Activated CD4-positive, alpha-beta T cell treated with anti-CD3 and anti-CD28 coated beads, Interleukin-2, amount 50 U/mL, for 1 hour (primary cell): ENCODE measurements at places on chromosomes 3 and 15.

- DNase-seq = no peak
These were observed 123.0 kb downstream of the FAM43A start for GRCh38 chr3:194808640-194809097.

- no peak for DNase-seq
These were observed 34.8 kb downstream of the CCNL1 start for GRCh38 chr3:157125101-157125500.

DNA sequence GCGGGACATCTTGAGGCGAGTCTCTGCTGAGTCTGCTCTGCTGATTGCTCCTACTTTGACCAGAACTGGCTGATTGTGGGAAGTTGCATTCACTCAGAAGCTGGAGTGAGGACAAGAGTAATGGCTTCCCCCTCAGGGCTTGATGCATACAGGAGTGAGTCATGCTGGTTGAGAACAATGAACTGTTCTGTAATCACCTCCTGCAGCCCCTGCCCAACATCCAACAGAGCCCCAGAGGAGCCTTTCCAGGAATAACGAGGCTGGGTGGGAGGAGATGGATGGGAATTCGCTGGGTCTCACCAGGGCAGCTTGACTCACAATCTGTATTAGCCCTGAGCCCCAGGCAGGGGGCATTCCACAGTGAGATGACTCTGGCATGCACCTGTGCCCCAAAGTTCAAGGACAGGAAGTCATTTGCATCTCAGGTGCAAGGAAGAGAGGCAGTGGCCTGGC is 85.0 kb downstream of the RAB11A start:
- DNase-seq = no peak

GRCh38 chr15:68638953-68639515 is 60.2 kb downstream of the CORO2B start:
- no peak for DNase-seq

DNA sequence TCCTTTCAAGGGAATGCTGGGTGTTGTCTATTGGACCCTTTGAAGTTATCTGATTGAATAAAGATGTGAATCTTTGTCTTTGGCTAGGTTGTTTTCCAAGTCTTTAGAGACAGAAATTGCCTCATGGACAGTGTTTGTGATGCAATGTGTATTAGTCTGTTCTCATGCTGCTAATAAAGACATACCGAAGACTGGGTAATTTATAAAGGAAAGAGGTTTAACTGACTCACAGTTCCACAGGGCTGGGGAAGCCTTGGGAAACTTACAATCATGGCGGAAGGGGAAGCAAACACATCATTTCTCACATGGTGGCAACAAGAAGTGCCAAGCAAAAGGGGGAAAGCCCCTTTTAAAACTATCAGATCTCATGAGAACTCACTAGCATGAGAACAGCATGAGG is 88.8 kb upstream of the PLXND1 start:
- no peak for DNase-seq

- no peak for DNase-seq
These were observed 29.0 kb downstream of the AQP9 start for GRCh38 chr15:58167095-58167691.

DNA sequence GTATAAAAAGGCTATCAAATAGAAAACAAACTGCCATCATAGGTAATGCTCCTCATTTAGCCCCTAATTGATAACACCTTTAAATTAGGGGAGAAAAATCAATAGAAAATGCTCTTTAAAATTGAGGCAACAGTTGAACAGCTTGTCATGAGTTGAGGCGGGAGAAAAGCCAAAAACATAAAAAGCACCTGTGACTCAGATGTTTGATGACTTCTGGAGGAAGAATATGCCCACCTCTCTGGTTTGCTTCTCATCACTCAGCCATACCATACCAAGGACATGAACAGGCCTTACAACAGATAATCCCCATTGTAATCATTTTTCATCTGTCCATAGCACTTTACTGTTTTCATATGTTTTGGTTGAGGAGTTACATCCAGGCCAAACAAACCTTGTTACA is 246.0 kb downstream of the MYRIP start:
- no peak for DNase-seq

DNA sequence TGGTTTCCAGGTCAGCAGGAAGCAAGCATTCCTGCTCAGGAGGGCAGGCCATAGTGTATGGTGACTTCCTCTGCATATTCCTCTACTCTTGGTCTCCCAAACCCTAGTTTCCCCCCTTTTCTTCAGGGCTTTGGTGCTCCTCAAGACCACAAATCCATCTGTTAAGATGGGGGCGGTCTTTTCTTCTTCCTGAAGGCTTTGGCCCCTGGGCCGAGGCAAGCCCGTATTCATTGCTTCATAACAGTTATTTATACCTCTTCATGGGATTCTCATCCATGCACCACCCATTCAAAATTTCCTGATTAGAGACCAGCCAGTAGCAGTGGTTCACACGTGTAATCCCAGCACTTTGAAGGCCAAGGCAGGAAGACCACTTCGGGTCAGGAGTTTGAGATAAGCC is 62.1 kb upstream of the IL12A start:
- DNase-seq = no peak

DNA sequence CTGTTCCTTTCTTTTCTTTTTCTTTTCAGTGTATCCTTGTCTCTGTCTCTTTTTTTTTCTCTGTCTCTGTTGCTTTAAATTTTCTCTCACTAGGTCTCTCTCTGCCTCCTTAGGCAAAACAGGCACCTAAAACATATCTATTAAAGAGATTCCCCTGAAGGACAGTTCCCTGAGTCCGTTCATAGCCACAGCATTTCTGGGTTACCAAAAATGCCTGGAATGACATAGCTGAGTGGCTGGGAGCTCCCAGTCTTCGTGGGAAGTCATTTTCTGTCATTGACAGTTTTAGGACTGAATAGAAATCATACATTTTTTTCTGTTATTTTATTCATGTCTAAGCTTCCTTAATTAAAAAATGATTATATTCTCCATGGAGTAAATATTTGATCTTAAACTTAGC is 323.8 kb upstream of the AZI2 start:
- DNase-seq = no peak

DNA sequence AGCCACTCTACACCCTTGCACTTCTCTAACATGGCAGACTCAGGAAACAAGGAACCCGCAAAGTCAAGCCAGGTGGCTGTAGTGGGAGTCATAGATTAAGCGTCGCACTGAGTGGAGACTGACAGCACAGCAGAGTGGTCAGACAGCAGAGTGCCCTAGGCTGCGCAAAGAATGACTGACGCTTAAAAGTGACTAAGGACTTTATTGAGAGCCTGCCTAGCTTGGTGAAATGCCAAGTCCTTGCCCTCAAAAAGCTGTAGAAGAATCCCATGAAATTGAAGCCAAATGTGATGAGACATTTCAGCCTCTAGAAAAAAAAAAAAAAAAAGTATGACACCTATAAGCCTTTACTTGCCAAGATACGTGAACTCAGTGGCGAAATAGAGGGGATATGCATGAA is 30.2 kb downstream of the NCEH1 start:
- no peak for DNase-seq

- DNase-seq = no peak
These were observed 52.3 kb upstream of the CGNL1 start for GRCh38 chr15:57323806-57324589.

DNA sequence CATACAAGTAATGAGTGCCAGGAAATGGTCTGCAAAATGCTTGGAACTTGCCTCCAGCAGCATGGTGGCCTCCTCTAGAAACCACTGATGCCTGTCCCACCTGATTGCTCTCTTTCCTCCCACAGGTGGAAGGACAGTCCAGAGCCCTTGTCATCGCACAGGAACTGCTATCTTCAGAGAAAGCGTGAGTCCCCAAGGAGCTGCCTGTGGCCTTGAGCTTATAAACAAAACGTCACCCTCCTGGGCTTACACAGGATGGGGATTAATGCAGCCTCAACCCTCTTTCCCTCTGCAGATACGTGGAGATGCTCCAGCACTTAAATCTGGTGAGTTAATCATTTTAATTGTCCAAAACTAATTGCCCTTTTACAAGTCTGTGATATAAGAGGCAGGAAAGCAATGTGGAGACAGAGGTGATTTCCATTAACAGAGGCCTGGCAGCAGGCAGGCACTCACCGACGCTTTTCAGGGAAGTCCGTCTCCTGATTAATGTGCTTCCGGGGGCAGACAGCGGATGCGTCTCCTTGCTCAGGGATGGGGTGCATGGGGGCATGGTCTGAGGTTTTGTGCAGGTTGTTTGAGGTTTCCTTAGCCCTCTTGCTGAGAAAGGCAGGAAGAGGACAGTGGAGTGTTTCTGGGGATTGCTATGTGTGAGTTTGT is 61.8 kb downstream of the FGD5 start:
- DNase-seq = no peak

DNA sequence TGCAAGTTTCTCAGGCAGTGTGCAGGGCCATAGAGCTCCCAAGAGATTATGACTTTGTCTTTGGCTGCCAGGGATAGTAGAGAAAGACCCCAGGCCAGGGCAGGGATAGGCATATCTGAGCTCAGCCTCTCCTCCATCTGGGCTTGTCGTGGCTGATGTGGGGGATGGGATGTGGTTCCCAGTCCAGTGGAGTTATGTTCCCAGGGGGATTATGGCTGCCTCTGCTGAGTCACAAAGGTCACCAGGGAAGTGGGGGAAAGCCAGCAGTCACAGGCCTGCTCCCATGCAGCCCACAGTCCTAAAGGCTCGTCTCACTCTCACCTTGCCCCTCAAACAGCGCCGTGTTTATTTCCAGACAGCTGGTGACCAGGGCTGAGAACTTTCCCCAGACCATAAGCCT is 354.9 kb downstream of the SI start:
- DNase-seq = no peak

GRCh38 chr3:111863942-111864694 is 5.1 kb downstream of the PHLDB2 start:
- no peak for DNase-seq

- DNase-seq = no peak
These were observed 13.9 kb upstream of the ANPEP start for GRCh38 chr15:89828281-89829145.

- DNase-seq = no peak
These were observed 111.4 kb downstream of the CMSS1 start for GRCh38 chr3:99928771-99929744.

GRCh38 chr3:107260207-107260606 is 117.0 kb upstream of the CCDC54 start:
- no peak for DNase-seq

- DNase-seq = no peak
These were observed 350.5 kb downstream of the EPHB1 start for GRCh38 chr3:135145581-135145980.

DNA sequence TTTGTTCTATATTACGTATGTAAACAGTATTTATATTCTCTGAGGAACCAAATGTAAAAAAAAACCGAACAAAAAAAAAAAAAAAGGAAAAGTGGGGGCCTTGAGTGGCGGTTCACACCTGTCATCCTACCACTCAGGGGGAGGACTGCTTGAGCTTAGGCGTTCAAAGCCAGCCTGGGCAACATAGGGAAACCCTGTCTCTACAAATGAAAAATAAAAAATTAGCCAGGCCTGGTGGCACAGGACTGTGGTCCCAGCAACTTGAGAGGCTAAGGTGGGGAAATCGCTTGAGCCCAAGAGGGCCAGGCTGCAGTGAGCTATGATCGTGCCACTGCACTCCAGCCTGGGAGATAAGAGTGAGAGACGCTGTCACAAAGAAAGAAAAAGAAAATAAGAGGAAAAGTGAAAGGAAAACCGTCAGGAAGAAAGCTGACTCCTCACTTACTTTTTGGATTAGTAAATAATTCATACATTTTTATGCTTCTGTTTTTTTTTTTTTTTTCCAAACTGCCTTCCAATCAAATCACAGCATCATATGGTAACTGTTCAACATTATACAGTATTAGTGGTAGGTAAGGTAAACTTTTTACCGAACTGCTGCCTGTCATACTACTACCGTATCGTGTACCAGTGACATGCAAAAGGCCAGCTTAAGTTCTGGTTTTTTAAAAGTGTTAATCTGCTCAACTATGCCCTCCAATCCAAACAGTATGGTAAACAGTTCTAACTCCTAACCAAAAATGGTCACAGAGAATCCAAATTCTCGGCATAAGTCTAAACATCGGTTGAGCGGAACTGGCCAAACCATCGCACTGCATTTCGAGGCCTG is 1.2 kb downstream of the PHC3 start:
- DNase-seq = no peak

DNA sequence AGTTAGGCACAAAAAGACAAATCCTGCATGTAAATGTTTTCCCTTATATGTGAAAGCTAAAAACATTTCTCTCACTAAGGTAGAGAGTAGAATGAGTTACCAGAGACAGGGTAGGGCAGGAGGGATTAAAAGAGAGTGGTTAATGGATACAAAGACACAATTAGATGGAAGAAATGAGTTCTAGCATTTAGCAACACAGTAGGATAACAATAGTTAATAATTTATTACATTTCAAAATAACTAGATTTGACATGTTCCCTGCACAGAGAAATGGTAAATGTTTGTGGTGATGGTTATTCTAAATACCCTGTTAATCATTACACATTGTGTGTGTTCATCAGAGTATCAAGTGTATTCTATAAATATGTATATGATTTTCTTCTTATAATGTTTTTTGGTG is 1400.7 kb downstream of the OTOL1 start:
- no peak for DNase-seq

DNA sequence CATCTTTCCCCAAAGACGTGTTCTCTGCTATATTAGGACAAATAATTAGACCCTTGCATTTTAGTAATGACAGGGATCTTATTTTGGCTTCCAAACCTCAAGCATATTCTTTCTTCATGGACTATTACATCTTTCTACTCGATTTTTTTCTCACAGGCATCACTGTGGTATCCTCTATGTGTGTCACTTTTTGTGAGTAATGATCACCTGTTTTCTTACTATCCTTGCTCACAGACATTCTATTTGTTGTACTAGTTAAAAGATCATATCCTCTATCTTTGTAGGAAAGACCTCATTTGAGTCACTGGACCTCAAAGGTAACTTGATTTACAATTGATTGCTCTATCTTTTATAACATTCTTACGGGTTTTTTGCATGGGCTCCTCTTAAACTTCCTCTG is 6.8 kb downstream of the C3orf80 start:
- no peak for DNase-seq

DNA sequence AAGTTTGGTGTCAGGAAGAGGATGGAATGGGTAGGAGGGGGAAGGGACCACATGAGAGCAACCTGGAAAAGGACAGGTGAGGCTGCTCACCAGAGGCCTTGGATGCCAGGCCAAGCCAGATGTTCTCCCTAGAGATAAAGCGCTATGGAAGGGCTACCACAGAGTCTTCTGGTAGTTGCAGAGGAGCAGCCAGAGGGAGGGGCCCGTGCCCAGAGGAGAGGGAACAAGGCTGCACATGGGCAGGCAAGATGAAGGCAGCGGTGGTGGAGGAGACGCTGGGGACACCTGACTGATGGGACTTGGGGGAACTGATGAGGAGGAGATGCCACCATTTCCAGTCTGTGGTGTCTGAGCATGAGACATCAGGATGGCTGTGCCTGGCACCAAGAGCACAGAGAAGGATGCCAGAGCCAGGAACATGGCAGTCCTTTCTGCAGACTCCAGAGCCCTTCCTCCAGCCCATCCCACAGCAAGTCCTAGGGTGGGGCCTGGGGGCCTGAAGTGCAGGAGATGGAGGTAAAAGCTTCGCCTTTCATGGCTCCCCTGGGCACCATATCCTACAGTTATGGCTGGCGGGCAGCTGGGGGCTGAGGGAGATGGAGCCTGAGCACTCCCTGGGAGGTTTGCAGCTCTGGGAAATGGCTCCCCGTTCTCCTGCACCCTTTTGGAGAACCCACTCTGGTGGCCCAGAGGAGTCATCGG is 103.0 kb downstream of the ETFA start:
- no peak for DNase-seq

- DNase-seq = no peak
These were observed 594.9 kb upstream of the SUCLG2 start for GRCh38 chr3:68249265-68249664.

GRCh38 chr3:62670351-62670750 is 204.9 kb downstream of the CADPS start:
- DNase-seq = no peak

- peak; percentile 36 for DNase-seq
These were observed 624.8 kb upstream of the LMCD1 start for GRCh38 chr3:7876741-7877297.

GRCh38 chr15:26640601-26641000 is 132.3 kb downstream of the GABRB3 start:
- DNase-seq = no peak
